ENCODE measurements at places on chromosomes 7 and 10.

- DNase-seq = no peak
Measured at GRCh38 chr10:71399946-71400345, 3.2 kb downstream of the CDH23 start.

DNA sequence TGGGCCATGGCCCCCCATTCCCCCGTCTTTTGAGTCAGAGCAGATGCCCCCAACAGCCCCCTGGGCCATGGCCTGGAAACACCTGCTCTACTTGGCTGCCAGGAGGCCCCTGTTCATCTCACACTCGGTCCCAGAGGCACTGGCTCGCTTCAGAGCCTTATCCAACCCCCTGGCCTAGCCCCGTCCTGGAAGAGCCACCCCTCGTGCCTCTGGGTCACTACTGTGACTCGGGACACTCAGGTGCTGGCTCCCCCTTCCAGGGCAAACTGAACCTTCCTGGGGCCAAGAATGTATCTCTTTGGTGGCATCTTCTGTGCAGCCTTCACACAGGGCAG, 7.0 kb downstream of the POLR2J start:
- no peak for DNase-seq

DNA sequence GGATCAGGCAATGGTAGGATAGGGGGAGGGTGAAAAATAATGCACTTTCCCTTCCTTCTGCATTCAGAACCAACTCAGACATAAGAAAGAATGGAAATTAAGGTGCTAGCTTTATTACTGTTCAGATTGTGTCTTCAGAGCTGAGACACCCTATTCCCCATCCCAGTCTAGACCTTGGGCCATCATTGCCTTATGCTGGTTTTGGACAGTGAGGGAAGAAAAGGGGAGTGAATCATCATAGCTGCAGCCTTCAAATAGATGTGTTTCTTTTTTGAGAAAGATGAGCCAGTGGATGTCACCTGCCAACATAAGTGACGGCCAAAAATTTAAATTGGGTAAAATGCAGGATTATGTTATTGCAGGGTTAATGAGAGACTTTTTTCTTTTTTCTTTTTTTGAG, 27.0 kb upstream of the TOMM7 start:
- no peak for DNase-seq

- DNase-seq = no peak
Measured at GRCh38 chr10:4813023-4813422, 13.0 kb upstream of the AKR1E2 start.

- no peak for DNase-seq
Measured at GRCh38 chr10:5832946-5833345, 19.7 kb upstream of the GDI2 start.

DNA sequence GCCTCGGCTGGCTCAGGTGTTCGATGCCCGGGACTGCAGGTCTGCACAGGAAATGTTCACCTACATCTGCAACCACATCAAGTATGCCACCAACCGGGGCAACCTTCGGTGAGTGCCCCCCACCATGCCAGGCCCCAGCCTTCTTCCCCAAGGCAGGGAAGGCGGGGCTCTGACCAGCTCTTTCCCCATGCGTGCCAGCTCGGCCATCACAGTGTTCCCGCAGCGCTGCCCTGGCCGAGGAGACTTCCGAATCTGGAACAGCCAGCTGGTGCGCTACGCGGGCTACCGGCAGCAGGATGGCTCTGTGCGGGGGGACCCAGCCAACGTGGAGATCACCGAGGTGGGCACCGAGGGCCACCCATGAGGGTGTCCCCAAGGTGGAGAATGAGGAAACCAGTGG, 7.5 kb downstream of the NOS3 start:
- no peak for DNase-seq

DNA sequence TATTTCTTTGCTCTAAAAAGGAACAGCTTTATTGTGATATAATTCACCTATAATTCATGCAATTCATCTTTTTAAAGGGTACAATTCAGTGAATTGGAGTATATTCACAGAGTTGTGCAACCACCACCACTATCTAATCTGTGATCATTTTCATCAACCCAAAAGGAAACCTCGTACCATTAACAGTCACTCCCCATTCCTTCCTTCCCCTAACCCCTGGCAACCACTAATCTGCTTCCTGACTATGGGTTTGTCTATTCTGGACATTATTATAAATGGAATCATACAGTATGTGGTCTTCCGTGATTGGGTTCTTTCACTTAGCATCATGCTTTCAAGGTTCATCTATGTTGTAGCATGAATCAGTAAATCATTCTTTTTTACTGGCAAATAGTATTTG, 52.3 kb downstream of the MKI67 start:
- DNase-seq = no peak

- DNase-seq = no peak
Measured at GRCh38 chr7:140619176-140619575, 21.4 kb downstream of the DENND2A start.

DNA sequence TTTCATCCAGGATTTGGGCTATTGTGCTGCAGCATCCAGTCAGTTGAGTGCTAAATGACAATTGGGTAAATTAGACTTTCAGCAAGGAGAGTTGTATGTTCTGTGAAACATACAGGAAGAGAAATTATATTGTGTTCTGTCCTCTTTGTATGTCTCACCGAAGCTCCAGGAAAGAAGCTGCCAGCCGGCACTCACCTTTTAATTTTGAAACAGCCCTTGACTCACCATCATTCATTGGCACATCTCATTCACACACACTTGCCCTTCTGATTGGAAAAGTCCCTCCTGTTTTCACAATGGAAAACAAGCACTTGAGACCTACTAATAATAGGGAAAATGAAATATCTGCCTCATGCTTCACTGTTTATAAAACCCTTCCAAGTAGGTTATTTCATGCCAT, 495.6 kb downstream of the RPS24 start:
- no peak for DNase-seq

DNA sequence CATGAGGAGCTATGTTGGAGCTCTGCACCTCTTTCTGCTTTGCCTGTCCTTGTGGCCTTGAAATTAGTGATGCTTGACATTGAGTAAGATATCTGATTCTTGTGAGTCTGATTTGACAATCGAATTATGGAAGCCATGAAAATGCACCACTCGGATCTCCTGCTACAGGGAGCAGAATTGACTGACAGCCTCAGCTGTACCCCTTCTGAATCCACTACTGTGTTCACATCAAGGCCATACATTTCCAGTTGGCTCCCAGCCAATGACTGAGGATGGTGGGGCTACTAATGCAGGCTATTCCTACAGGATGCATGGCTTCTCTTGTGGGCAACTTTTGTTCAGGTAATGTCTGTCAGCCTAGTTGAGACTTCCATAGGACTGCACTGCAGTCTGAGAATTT, 321.9 kb downstream of the REEP3 start:
- DNase-seq = no peak

DNA sequence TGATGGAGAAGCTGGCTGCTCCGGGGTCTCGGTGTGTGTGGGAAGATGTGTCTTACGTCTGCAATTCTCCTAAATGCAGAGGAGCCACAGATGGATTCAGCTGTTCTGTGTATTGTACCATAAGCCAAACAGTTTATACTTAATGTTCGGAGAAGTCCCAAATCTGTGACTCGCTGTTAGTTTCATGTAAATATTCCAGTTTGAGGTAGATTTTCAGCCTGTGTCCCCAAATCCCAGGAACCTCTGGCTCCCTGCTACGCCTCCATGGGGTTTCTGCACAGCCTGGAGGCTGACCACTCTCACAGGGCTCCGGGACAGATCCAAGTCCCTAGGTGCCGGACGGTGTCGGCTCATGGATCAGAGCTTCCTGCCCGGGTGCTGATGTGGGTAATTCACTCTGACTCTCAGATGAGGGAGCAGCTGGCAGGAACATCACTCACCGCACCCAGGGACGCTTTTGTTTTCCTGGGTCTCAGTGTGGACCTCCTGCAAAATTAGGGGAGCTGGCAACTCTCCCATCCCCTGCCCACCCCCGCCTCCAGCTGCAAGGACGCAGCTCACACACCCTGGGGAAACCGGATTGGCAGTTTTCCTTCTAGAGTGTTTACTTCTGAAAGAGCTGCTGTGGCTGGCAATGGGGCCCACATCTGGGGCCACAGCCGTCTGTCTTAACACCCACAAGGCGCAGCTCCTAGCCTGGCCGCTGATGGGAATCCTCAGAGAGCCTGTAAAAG, 421.1 kb upstream of the FOXK1 start:
- peak; percentile 28 for DNase-seq

DNA sequence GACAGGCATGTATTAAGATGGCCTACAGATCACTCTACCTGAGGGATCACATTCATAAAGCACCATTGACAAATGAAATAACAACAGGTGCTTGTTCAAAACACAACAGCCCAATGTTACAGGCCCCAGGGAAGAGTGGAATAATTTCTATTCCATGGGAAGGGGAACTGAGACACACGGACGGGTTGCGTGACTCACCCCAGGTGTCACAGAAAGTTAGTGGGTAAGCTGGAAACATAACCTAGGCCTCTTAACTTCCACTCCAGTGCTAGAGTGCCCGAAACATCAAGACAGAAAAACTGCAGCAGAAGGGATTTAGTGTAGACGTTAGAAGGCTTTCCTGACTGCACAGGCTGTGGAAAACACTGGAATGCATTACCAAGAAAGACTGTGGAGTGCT, 48.3 kb downstream of the SLC37A3 start:
- no peak for DNase-seq

- DNase-seq = no peak
Measured at GRCh38 chr10:59245686-59246085, 69.2 kb downstream of the PHYHIPL start.

DNA sequence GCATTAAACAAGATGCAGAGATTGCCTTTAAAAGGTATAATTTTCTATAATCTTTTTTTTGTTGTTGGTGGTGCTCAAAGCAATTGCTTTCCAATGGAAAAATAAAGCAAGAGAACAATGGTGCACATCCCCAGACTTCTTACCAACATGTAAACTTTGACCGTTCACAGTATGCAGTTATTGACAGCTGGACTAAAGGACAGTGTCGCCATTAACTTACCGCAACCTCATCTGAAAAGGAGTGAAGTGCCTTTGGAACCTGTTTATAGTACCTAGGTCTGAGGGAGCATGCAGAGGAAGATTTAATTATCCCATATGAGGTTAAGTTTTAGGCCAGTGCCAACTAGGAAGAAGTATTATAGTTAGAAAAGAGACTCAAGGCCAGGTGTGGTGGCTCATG, 654.5 kb downstream of the PARD3 start:
- DNase-seq = no peak

GRCh38 chr7:54426406-54426805, 115.8 kb upstream of the VSTM2A start:
- DNase-seq = no peak

DNA sequence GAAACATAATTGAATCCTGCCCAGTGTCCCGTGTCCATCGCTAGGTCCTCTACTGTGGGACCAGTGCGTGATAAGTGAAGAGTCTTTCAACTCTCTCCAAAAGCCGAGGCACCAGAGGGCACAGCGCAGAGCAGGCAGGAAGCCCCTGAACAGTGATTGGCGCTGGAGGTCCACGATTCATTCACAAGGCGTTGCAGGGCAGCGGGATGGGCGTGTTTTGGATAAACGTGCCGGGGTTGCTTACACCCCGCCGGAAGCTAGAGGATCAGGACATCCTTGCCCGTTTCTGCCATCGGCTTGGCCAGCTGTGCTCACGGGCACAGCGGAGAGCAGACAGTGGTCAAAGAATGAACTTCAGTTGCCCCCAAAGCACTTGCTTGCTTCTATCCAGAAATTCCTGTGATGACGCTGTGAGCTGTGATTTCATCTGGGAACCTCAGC, 86.0 kb upstream of the PFKP start:
- no peak for DNase-seq

GRCh38 chr7:5284304-5285281, 1.9 kb downstream of the SLC29A4 start:
- peak; percentile 28 for DNase-seq

- no peak for DNase-seq
Measured at GRCh38 chr10:74912682-74913081, 86.3 kb downstream of the KAT6B start.

- no peak for DNase-seq
Measured at GRCh38 chr7:94028768-94029167, 24.6 kb upstream of the BET1 start.

DNA sequence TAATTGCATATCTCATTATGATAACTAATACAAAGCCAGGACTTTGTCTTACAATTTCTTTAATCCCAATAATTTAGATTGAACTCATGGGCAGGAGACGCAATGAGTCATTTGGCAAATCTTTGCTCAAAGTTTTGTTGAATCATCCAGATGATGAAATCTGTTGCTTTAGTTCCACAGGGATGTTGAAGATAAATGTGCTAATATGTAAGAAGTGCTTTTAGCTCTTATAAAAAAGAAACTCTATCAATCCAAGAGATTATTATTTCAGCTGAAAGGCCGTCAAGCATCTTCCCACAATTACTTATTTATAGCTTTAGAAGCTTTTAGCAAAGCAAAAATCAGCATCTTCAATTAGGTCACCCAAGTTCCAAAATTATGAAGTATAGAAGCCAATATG, 36.8 kb upstream of the ANK3 start:
- DNase-seq = no peak

DNA sequence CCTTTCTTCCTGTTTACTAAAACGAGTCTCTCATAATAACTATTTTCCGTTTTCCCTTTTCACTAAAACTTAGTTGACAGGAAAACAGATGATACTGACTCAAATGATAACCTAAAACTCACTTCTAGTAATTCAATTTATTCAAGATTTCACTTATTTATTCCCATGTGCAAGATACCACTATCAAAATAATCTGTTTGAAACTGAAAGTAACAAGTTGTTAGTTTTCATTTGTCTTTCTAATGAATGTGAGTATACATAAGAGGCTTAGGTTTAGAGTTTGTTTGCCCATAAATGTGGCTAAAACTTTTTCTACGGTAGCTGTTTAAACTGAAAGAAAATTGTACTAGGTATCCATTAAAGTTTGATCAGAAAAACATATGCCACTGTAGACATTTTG, 314.9 kb upstream of the STEAP1 start:
- DNase-seq = no peak

GRCh38 chr10:44198096-44198779, 186.7 kb downstream of the CXCL12 start:
- no peak for DNase-seq

GRCh38 chr7:27117887-27118491, 12.6 kb downstream of the HOXA4 start:
- DNase-seq = no peak

- DNase-seq = no peak
Measured at GRCh38 chr10:79184145-79184625, 115.4 kb downstream of the ZMIZ1 start.

DNA sequence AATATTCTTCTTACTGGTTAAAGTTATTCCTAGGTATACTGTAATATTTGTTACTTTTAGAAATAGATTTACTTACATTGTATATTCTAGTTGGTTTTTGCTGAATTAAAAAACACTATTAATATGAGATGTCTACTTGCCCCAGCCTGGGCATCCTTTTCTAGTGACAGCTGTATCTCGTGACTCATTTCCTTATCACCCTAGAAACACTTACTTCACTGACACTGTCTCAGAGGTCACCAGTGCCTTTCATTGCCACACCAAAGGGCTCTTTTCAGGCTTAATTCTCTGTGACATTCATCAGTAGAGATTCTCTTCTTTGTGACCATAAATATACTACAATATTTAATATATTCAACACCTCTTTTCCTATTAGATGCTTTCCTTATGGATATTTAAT, 194.7 kb downstream of the GALNT17 start:
- no peak for DNase-seq

Data from muscle of arm (tissue), 14 donors.